Urinary bladder (tissue), 4 donors: ENCODE measurements at places on chromosomes 12 and 14. TPM values are rescaled to one million over a fixed set of nuclear protein-coding genes. Genes with fewer than 3 reads are reported as not detected.

Gene PLEKHD1
- total RNA-seq: 0.11 TPM

Gene FAM181A
- total RNA-seq: not detected

Gene EGLN3
- 54.6 TPM for total RNA-seq

- DNase-seq: no peak
Observed at GRCh38 chr12:57888409-57889157, 42.1 kb upstream of the CTDSP2 start.

- no peak for DNase-seq
Observed at GRCh38 chr12:2298556-2299200, 245.9 kb downstream of the CACNA1C start.
